Suppressor macrophage (primary cell): ENCODE measurements at places on chromosomes 4 and X.

GRCh38 chr4:6461301-6462165 is 10.9 kb downstream of the PPP2R2C start:
- DNase-seq, result no peak

GRCh38 chr4:102321260-102321995 is 23.9 kb downstream of the SLC39A8 start:
- DNase-seq, result peak; percentile 56

GRCh38 chrX:21718575-21718974 is 39.3 kb downstream of the SMPX start:
- no peak for DNase-seq

DNA sequence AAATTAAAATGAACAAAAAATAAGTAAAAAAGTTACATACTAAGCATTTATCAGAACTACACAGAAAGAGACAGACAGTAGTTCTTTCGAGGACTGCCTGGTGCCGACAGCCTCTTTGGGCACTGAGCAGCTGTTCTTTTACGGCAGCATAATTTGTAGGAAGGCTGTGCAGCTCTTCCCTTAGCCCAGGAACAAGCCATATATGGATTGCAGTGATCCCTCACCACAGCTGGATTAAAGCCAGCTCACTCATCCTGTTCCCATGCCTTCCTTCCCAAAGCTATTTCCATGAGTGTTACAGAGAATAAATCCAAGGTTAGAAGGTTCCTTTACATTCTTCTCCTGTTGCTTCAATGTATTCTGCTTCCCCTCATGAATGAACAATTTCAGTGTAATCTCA is 71.7 kb downstream of the DDX60L start:
- no peak for DNase-seq

GRCh38 chrX:66498672-66499296 is 140.1 kb downstream of the EDA2R start:
- no peak for DNase-seq

DNA sequence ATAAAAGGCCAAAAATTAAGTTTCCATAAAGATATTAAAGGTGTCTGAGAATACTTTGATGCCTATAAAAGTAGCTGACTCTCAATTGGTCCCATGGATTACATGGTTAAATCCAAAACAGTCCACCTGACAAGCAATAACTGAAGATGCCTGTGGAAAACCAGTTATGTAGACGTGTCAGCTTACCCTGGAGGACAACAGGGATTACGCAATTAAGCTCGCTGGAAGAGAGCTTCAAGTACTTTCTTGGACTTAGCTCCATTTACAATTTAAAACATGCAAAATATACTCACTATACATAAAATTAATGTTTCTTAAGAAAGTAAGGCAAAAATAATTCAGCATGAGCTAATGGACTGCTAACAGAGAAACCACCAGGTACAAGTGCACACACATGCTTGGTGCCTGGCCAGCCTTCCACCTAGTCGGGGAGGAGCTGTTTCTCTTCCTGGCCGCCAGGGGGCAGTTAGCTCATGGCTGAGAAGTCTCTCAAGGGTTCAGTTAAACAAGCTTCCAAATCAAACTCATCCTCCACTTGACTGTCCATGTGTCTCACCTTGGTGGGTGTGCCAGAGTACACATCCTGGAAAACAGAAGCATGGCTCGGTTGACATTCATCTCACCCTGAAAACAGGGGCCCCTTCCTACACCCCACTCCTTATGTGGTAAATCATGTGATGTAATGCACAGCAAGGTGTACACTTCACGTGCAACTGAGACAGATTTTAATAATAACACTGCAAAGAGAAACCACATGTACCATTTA is 9.2 kb upstream of the FAM53A start:
- peak; percentile 80 for DNase-seq

GRCh38 chrX:130834149-130834548 is 68.9 kb downstream of the ENOX2 start:
- DNase-seq, result peak; percentile 26

GRCh38 chr4:22356987-22357596 is 158.8 kb downstream of the ADGRA3 start:
- peak; percentile 23 for DNase-seq

- DNase-seq, result no peak
Measured at GRCh38 chr4:180650273-180650672, 1592.9 kb upstream of the TENM3 start.

- peak; percentile 11 for DNase-seq
Measured at GRCh38 chr4:126604268-126604867, 1028.4 kb upstream of the INTU start.

- DNase-seq, result no peak
Measured at GRCh38 chr4:75180217-75180616, 247.3 kb downstream of the PARM1 start.

DNA sequence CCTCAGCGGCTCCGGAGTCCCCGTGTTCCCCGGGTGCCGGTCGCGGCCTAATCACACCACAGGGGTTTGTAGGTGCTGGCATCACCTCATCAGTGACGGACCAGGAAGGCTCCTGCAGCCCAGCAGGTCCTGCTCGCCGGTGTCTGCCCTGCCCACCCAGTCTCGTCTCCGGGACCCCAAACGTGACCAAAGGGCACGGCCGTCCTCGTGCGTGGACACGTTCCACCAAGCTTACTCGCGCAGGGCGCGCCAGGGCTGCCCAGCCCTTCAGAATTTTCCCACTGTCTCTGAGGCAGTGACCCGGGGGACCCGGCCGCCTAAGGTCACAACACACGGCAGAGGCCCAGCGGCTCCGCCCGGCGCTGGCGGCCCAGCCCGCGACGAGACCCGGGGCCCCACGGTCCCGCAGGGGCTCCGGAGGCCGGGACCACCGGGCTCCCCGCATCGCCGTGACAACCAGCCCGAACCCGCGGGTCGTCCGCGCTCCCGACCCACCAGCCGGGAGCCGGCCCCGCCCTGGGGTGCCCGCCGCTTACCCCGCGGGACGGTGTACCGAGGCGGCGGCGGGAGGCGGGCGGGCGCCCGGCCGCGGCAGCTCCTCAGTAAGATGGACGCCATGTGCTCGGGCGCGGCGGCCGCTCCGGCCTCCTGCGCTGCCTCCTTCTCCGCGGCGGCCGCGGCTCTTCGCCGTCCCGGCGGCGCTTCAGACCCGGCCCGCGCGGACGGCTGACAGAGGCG is 454 bp downstream of the LETM1 start:
- DNase-seq, result no peak

- DNase-seq, result no peak
Measured at GRCh38 chr4:46946919-46947536, 38.0 kb upstream of the COX7B2 start.

- no peak for DNase-seq
Measured at GRCh38 chrX:23790155-23790497, 7.2 kb downstream of the SAT1 start.

- no peak for DNase-seq
Measured at GRCh38 chrX:115138040-115138439, 51.2 kb upstream of the RBMXL3 start.

DNA sequence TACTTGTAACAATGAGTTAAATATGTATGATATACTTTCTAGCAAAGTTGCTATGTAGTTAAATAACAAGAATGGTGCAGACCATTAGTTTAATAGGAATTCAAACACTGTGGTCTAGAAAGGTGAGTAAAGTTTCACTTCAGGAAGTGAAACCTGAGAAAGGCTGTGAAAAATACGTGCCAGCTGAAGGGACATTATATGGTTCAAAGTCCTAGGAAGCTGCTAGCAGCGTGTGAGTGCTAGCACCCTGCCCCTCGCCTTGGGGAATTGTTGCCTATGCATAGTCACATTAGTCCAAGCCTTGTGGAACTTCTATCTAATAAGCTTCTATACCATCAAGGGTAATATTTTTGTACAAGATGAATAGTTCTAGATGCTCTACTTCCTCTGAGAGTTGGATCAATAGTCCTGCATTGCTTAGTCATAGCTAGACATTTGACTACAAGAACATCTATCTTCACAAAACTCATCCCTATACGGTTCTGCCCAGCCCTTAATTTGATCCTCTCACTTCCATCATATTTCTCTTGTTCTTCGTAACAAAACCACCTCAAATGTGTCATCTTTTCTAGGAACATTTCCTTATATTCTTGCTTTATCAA is 45.8 kb upstream of the ARSJ start:
- no peak for DNase-seq

- no peak for DNase-seq
Measured at GRCh38 chr4:7750523-7750922, 189.1 kb downstream of the AFAP1 start.

GRCh38 chr4:168811786-168812651 is 198.0 kb downstream of the CBR4 start:
- DNase-seq, result no peak

- no peak for DNase-seq
Measured at GRCh38 chr4:145823743-145824142, 114.9 kb downstream of the ZNF827 start.

DNA sequence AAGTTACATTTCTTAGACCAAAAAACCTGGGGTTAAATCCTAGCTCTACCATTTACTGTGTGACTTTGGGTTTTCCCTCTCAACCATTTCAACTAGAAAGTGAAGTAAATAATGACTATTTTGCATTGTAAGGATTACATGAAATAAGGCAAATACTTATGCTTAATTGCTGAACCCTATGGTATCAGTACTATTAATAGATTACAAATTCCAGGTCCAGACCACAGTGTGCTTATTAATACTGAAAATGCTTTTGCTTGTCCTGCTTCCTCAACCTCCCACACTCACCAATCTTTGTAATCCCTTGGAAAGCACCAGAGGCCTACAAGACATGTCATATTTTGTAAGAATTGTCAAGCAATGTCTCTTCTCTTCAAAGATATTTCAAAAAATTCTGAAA is 456.5 kb downstream of the SPOCK3 start:
- DNase-seq, result no peak

- DNase-seq, result no peak
Measured at GRCh38 chrX:9189286-9189685, 155.4 kb upstream of the FAM9B start.

DNA sequence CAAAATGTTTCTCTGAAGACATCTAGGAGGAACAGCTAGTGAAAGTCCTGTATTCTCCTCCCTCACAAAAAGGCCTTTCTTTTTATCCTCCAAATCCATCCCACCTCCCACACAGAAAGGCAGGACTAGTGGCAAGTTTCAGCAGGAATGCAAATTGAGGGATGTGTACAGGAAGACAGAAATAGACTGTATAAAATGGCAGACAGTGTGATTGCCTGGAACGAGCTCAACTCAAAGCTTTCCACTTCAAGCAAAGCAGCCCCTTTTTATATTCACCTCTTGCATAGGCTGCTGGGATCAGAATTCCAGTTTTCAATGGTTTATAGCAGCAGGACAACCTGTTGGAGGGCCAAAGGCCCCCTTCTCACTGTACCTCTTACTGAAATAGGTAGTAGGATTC is 57.5 kb downstream of the DCX start:
- no peak for DNase-seq

DNA sequence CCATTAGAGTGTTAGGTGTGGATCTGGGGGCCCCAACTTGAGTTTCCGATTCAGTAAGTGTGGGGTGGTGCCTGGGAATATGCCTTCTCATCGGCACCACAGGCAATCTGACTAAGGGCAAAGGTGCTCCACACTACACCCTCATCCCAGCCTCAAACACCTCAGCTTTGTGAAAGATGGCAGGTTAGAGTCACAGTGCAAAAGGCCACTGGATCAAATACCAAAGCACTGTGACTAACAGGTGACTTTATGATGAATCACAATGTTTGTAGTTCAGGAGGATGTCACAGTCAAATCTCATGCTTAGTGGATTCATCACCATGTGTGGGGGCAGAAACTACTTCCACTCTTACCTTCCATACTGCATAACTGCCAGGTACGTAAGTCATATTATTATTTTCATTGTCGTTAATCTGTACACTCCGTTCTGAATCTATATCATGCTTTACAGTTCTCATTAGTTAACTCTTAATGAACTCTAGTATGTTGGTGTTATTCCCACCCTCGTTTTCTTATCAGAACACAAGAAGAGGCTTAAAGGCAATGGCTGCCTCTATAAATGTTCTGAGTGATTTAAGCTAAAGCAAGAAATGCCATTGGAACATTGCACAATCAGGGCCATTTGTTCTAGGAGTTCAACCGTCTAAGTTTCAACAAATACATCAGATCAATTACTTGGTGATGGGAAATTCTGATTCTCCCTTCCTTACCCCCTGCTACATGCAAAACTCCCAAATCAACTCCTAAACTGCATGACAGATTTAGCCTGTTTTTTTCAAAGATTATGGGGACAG is 50.2 kb downstream of the PRKG2 start:
- DNase-seq, result no peak
